Mammary epithelial cell (primary cell): ENCODE measurements at places on chromosomes 3 and 15. TPM values are rescaled to one million over a fixed set of nuclear protein-coding genes. Genes with fewer than 3 reads are reported as not detected.

The DBR1 gene
- 12.5 TPM for total RNA-seq

The CHRNA3 gene
- not detected for total RNA-seq

The CD47 gene
- 55.1 and 68.5 TPM in 2 replicates for total RNA-seq

The VGLL3 gene
- 33.2 TPM for total RNA-seq

The NOX5 gene
- total RNA-seq, result 0.05 TPM in 1 of 2 replicates, not detected in the other

The SLITRK3 gene
- total RNA-seq, result not detected

The C2CD4B gene
- not detected in 2 replicates for total RNA-seq

The ST3GAL6 gene
- total RNA-seq, result 7.0 TPM

The IL5RA gene
- total RNA-seq, result not detected in 2 replicates

The ZNF860 gene
- 3.2 and 3.4 TPM in 2 replicates for total RNA-seq

The CCR3 gene
- 0.19 TPM in 1 of 2 replicates, not detected in the other for total RNA-seq

The SIDT1 gene
- total RNA-seq, result 0.29 TPM in 1 of 2 replicates, not detected in the other

The UTS2B gene
- total RNA-seq, result 0.24 and 0.42 TPM in 2 replicates

The GPR171 gene
- total RNA-seq, result not detected in 2 replicates

The TNNC1 gene
- 0.85 and 1.3 TPM in 2 replicates for total RNA-seq

The CTXN2 gene
- total RNA-seq, result not detected

The CIP2A gene
- 13.2 and 24.0 TPM in 2 replicates for total RNA-seq

The EIF4E3 gene
- total RNA-seq, result 6.3 TPM

The FOXB1 gene
- total RNA-seq, result not detected in 2 replicates

The PLA2G4D gene
- total RNA-seq, result under 0.01 TPM

The CLRN1 gene
- total RNA-seq, result not detected in 2 replicates

The CASR gene
- total RNA-seq, result not detected

The LTK gene
- 0.24 TPM in 1 of 2 replicates, not detected in the other for total RNA-seq

The MEIS2 gene
- 6.7 TPM for total RNA-seq

The TIMP4 gene
- not detected for total RNA-seq

The MYD88 gene
- 25.6 and 31.4 TPM in 2 replicates for total RNA-seq

The IL17RB gene
- total RNA-seq, result 0.13 and 0.31 TPM in 2 replicates

The ATP8B4 gene
- not detected in 2 replicates for total RNA-seq

The DET1 gene
- total RNA-seq, result 3.0 TPM

The SOX14 gene
- not detected in 2 replicates for total RNA-seq

The GPR160 gene
- 0.33 TPM for total RNA-seq

The AMOTL2 gene
- total RNA-seq, result 116 and 197 TPM in 2 replicates

The ANKUB1 gene
- total RNA-seq, result not detected in 2 replicates

The CFAP20DC gene
- 3.0 TPM for total RNA-seq

The CHRNA7 gene
- not detected in 2 replicates for total RNA-seq

The PPP1R14D gene
- not detected in 2 replicates for total RNA-seq

The TAGLN3 gene
- total RNA-seq, result 0.50 TPM

The MYEF2 gene
- 2.3 TPM for total RNA-seq

The EPHB3 gene
- total RNA-seq, result 17.6 and 18.4 TPM in 2 replicates

The C3orf20 gene
- 0.12 and 0.13 TPM in 2 replicates for total RNA-seq

The NUP210 gene
- total RNA-seq, result 0.83 TPM

The SAMD7 gene
- not detected in 2 replicates for total RNA-seq

The ECE2 gene
- not detected in 2 replicates for total RNA-seq

The SCAPER gene
- 8.8 and 11.6 TPM in 2 replicates for total RNA-seq

The CPA3 gene
- not detected for total RNA-seq

The GNAT1 gene
- 1.8 TPM in 1 of 2 replicates, not detected in the other for total RNA-seq
